ENCODE measurements at places on chromosomes 1 and 21.

DNA sequence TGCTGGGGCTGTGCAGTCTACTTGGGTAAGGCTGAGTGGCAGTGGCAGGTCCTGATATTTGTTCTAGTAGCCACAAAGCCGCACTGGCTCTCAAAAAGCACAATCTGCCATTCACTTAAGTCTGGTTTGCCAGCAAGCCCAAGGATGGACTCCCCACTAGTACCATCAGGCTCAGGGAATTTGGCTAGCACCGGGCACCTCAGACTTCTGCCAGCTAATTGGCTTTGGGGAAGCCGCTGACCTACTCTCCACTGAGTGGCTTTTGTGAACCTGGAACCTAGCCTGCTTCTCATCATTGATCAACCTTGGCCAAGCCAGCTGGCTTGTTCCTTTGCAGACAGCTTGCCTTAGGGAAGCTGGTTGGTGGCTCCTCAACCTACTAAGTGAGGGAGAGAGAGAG is 83.1 kb downstream of the ESRRG start:
- DNase-seq = no peak

GRCh38 chr1:57986432-57986831 is 560.1 kb downstream of the OMA1 start:
- DNase-seq = no peak

DNA sequence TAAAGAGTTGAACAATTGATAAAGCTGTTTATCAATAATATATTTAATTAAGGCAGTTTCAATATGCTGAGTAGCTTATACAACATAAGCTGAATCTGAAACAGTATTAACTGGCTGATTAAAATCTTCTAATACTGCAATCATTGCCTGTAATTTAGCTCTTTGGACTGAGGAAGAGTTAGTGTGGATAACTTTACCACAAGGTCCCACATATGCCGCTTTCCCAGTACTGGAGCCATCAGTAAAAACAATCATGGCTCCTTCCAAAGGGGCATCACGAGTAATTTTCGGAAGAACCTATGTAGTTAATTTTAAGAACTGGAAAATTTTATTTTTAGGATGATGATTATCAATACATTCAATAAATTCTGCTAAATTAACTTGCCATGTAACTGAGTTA is 6.7 kb downstream of the DAP3 start:
- DNase-seq = no peak

GRCh38 chr1:73040811-73041210 is 758.5 kb upstream of the NEGR1 start:
- DNase-seq = no peak

GRCh38 chr1:118890851-118891384 is 97.2 kb downstream of the TBX15 start:
- peak; percentile 4 for DNase-seq

DNA sequence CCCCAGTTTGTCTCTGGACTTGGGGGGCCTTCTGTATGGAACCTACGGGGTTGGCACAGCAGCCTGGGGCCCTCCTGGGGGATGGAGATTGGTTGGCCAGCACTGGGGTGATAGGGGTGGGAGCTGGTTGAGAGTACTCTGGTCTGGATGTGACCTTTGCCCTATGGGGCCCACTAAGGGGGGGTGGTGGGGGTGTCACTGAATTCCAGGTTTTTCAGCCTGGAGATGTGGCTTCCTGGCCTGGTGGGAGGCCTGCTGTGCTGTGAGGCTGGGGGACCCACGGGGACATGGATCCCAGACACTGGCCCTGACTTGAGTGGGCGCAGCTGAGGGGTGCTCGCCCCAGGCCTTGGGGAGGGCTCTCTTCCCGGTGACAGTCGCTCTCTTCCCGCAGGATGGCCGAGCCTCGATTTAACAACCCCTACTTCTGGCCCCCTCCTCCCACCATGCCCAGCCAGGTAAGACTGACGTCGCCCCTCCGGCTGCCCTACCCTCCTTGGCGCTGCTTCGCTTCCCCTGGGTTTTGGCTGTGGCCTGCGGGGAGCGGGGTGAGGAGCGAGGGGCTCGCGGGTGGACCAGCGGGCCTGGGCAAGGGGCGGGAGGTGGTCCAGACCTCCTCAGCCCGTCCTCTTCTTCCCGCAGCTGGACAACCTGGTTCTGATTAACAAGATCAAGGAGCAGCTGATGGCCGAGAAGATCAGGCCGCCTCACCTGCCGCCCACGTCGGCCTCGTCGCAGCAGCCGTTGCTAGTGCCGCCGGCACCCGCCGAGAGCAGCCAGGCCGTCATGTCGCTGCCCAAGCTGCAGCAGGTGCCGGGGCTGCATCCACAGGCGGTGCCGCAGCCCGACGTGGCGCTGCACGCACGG is 19.6 kb downstream of the ZNF362 start:
- no peak for DNase-seq

GRCh38 chr1:9028921-9029705 is 2.9 kb upstream of the SLC2A7 start:
- peak; percentile 13 for DNase-seq

GRCh38 chr1:116927049-116927798 is 17.5 kb downstream of the PTGFRN start:
- no peak for DNase-seq

GRCh38 chr1:29647581-29647980 is 411.3 kb downstream of the PTPRU start:
- no peak for DNase-seq

DNA sequence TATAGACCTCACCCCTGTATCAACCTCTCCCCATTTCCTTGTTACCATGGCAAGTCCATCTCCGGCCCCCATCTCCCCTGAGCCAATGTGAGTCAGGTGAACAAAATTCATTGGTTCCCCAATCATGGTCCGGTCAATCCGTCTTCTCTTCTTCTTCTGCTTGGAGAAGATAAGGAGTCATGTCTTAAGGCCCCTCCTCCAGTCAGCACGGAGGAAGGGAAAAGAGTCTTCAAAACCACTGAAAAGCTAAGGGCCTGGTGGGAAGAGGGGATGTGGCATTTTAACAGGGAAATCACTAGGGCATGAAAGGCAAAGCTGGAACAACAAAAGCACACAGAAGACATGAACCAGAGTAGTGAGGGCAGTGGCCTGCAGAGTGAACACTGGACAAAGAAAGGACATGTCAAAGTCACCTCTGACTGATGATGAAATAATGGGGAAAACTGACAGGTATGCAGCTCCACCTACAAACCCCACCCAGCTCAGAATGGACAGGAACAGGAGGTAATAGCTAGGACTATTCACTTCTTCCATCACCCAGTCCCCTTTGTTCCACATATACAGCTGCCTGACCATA is 4.4 kb downstream of the CDC42SE1 start:
- no peak for DNase-seq

DNA sequence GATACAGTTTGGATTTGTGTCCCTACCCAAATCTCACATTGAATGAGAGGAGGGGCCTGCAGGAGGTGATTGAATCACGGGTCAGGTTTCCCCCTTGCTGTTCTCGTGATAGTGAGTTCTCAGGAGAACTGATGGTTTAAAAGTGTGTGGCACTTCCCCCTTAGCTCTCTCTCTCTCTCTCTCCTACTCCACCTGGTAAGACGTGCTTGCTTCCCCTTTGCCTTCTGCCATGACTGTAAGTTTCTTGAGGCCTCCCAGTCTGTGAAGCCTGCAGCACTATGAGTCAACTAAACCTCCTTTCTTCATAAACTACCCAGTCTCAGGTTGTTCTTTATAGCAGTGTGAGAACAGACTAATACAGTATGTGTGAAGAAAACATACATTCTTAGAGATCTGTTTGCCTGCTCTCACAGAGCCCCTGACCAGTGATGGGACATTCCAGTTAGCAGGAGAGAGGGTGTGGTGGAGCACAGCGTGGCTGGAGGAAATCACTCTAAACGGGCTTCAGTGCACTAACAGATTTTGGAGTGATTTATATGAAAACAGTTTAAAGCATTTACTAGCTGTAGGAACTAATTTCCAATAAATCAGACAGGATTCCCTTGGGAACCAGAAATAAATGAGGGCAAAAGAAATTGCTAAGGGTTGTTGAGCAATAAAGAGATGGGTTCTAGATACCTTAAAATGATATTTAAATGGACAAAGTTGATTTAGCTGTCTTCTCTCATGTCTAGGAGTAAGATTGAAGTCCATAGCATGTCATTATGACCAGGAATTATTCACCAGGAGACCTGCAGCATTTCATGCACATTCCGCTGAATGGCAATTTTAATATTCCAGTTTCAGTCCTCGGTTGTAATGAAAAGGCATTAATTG is 411.0 kb downstream of the CAMTA1 start:
- no peak for DNase-seq

DNA sequence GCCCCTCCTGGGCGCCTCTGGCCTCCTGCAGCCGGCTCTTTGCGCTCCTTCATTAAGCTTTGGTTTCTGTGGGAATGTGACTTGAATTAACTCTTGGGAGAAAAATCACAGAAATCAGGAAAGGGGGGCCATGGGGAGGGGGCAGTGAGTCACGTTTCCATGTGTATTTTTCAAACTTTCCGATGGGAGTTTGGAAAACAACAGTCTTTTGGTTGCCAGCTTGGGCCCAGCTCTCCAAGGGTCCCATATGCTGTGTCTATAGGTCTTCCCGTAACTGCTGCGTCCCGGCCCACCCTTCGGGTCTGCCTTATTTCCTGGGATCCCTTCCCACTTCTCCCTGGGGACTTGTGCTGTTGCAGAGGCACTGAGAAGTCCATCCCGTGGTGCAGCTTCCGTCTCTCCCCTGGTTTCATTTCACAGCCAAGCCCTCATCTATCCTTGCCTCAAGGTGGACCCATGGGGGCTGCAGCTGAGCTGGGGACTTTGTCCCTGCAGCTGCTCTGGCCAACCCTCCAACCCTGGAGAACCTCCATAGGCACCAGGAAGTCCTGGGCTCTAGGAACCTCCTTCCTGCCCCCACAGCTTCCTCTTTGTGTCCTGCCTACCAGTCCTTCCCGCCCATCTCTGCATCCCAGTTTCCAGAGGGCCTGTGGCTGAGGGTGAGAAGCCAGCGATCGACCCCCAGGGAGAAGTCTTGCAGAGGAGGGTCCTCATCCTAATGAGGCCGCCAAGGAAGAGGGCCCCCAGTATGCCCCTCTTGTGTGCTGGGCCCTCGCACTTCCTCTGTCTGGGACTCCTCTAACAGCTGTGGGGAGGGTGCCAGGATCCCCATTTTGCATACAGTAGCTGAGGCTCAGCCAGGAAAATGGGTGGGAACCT is 11.6 kb upstream of the LMNA start:
- DNase-seq = peak; percentile 75

DNA sequence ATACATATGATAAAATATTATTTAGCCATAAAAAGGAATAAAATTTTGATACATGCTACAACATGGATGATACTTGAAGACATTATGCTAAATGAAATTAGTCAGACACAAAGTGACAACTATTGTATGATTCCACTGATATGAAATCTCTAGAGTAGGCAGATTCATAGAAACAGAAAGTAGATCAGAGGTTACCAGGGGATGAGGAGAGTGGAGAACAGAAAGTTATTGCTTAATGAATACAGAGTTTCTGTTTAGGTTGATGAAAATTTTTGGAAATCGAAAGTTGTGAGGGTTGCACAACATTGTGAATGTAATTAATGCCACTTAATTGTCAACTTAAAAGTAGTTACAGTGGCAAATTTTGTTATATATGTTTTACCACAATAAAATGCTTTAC is 315.7 kb upstream of the USP25 start:
- DNase-seq = no peak

- DNase-seq = peak; percentile 79
These were observed 88.8 kb downstream of the ST3GAL3 start for GRCh38 chr1:43796111-43796581.

DNA sequence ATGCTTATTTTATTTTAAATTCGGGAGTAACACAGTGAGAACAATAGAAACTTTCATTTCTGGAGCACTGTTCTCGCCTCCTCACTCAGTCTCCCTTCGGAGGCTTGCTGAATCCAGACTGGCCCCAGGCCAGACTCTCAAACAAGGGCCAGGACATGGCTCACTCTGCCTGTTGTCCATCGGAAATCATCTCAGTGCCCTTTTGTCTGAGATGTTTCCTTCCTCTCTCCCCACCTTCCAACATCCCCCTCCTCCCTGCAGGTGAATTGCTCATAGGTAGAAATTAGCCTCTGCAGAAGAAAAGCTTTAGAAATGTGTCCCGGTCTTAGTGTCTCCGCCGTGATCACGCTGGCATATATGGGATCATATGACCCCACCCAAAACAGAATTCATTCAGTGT is 55.2 kb downstream of the ERG start:
- DNase-seq = no peak

- no peak for DNase-seq
These were observed 21.0 kb upstream of the TDRD10 start for GRCh38 chr1:154481053-154481452.

DNA sequence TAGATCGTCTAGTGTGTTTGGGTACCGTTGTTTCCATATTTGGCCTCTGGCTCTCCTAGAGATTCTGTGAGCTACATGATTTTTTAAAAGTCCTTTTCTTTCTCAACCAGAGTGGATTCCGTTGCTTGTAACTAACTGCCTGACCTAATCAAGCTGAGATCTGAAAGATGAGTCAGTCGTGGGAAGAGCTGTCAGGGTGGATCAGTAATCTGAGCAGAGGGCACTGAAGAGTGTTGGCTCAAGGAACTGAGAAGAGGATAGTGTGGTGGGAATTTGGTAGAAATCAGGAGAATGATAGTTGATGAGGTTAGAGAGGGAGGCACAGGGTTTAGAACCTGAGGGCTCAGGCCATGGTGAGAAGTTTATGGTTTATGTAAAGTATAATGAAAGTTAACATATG is 52.2 kb downstream of the TRAF5 start:
- peak; percentile 85 for DNase-seq

DNA sequence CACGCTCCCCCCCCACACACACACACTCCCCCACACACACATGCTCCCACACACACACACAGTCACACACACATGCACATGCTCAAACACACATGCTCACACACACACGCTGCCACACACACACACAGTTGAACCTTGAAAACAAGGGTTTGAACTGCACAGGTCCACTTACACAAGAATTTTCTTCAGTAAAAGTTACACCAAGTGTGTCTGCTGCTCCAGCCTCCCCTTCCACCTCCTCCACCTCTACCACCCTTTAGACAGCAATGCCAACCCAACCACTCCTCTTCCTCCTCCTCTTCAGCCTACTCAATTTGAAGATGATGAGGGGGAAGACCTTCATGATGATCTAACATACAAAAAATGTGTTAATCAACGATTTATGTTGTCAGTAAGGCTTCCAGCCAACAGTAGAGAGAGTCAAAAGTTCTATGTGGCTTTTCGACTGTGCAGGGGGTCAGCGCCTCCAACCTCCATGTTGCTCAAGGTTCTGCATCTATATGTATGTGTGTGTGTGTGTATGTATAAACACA is 26.8 kb downstream of the HSF2BP start:
- no peak for DNase-seq

DNA sequence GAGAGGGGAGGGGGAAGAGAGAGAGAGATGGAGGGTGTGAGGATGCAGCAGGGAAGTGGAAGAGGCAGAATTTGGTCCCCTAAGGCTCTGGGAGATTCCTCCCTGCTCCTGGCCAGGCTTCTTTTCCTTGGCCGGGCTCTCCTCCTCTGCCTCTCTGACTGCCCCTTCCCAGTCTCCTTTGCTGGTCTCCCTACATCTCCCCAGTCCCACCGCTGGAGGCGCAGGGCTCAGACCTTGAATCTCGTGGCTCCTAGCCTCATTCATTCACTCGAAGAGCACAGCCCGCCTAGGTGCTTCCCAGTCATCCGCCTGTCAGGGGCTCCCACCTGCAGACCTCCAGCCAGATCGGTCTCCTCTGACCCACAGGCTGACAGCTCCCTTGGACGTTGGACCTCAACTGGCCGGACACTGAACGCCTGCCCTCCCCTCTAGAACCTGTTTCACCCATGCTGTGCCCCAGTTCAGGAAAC is 76.5 kb downstream of the VWA5B1 start:
- DNase-seq = peak; percentile 49
